T-helper 9 cell (primary cell): ENCODE measurements at places on chromosomes 13 and 19.
A peak's percentile ranks its signal among the peaks of the same experiment; 100 is the strongest.

DNA sequence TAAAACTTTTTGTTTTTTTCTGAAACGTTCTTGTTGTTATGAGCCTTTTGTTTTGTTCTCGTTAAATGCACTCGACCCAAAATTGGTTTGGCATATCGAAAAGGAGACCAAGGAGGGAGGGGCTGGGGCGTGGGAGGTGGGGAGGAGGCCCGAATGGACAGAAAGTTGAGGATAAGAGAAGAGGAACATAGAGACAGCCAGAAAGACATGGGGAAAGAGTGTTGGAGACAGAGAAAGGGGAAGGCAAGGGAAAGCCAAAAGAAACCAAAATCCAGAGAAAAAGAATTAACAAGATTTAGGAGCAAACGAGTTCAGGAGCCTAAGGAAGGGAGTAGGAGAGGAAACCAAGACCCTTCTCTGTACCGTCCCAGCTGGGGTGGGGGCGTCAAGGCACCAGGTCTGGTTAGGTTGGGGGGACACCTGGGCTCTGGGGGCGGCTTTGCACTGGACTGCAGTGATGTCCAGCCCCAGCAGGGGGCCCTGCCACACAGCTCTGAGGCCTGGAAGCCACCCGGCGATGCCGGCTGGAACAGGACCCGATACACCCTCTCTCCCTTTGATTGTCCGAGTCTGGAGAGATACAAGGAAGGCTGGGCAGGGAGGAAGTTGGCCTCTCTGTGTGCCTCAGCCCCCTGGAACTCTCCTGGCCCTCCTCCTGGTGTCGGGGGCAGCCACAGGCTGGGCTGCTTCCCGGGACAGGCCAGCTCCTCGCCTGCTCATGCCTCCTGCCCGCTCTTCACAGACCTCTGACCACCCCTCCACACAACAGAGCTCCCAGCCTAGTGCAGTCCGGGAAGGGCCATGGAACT, 11.6 kb upstream of the ASF1B start:
- DNase-seq: peak; percentile 41

DNA sequence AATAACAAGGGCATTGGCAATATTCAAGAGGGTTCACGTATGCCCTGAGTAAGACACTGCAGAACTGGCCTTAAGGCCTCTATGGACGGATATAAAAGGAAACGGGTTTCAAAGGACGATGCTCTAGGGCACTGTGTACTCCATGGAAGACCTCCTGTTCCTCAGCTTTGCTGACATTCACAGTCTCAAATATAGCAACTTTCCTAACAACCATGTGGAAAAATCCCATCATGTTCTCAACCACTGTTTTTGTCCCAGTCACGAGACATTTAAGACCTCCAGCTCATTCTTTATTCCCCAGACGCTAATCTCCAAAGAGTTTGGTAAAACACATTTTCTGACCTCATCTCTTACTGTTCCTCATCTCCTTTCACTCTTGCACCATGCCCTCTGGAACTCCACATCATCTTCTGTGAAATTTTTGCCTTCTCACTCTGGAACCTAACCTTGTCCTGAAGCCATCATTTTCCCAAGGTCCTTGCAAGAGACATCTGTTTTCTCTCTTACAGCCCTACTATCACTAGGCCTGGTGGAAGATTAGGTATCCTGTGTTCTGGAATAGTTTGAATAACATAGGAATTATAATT, 37.6 kb downstream of the SPRY2 start:
- no peak for DNase-seq

DNA sequence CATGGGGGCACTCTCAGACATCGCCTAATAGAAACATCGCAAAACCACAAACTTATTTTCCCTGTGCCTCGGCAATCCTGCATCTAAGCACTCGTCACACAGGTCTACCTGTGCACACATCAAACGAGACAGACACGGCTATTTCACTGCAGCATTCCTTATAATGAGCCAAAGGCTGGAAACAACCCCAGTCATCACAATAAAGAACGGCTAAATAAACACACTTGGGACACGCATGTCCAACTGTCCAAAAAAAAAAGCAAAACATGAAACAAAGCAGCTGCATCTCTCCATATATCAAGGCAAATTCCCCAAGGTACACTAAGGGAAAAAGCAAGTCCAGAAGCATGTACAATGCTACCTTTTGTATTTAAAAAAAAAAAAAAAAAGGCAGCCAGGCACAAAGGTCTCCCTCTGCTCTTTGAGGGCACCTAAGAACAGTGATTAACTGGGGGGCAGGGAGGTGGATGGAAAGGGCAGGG, 27.2 kb upstream of the CCNP start:
- DNase-seq: no peak

DNA sequence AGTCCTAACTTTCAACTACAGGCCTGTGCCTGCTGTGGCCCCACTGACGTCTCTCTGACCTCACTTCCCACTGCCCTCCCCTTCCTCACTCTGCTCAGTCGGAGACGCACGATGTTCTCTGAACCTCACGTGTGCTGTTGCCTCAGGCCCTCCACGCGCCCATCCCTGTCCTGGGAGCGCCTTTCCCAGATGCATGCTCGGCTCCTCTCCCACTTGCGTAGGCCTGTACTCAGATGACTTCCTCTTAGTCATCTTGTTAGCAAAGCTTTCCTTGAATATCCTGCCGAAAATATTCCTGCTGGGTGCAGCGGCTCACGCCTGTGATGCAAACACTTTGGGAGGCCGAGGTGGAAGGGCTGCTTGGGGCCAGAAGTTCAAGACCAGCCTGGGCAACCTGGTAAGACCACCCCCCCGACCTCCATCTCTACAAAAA, 9.3 kb upstream of the SYT5 start:
- DNase-seq: no peak
